NCI-H1105 (cell line): ENCODE measurements at places on chromosomes 12 and 14.

GRCh38 chr12:10562306-10562933, 51.0 kb downstream of the MAGOHB start:
- peak; percentile 31 for DNase-seq

GRCh38 chr14:42407153-42407552, 800.5 kb downstream of the LRFN5 start:
- no peak for DNase-seq

DNA sequence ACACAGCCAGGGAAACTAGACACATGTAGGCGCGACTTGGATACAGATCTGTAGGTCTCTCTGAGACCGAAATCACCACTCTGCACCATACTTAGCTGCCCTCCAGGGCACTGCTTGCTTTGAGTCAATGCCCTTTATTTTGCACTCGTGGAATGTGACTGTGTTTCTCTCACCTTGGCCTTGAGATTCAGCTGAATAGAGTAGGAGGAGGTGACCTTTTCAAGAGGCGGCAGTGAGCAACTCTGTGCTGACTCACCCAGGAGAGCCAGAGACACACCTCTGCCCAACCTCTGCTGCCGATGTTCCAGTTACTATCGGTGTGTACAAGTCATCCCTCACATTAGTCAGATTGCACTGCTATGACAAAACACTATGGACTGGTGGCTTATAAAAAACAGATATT, 583.4 kb downstream of the VRK1 start:
- no peak for DNase-seq

- DNase-seq, result no peak
Observed at GRCh38 chr14:77265561-77266335, 5.3 kb downstream of the NGB start.

DNA sequence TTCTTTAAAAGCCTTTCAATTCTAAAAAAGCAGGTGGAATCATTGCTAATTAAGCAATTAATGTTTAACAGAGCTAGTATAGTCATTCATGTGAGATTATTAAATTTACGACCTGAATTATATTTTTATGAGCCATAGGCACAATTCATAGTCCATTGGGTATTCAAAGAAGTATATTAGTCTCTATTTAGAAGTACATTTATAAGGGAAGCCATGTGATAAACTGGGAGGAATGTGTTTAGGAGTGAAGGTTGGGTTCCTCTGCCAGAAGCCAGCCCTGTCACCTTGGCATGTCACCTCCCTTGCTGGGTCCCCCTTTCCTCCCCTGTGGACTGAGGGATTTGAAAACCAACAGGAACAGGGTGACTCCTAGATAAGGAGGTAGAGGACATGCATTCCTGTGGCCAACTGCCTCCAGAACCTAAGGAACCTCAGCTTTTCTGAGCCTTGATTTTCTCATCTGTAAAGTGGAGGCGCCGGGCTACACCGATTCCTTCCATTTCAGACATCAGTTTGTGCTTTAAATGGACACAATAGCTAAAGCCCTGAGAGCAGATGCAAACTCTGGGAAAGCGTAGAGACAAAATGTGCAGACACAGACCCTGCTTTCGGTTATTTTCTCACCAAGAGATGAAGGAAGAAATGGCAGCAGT, 5.4 kb upstream of the KRT2 start:
- DNase-seq, result peak; percentile 6

- no peak for DNase-seq
Observed at GRCh38 chr14:44341116-44341515, 166.0 kb downstream of the FSCB start.

DNA sequence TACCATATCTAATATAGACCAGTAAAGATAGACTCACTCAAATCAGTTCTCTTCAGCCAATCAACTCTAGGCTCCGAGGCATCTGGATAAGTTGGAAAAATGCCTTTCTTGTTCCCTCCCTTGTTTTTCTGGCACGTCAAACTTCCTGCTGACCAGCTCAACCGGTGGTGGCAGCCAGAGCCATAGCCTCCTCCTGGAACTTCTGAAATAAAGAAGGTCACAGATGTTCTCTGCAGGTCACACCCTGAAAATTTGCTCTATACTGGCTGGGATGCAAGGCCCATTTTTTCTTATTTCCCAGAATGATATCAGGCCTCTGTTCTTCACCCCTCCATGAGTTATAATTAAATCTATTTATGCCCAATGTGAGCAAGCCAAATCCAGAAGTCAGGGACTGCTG, 81.9 kb downstream of the BMP4 start:
- no peak for DNase-seq

DNA sequence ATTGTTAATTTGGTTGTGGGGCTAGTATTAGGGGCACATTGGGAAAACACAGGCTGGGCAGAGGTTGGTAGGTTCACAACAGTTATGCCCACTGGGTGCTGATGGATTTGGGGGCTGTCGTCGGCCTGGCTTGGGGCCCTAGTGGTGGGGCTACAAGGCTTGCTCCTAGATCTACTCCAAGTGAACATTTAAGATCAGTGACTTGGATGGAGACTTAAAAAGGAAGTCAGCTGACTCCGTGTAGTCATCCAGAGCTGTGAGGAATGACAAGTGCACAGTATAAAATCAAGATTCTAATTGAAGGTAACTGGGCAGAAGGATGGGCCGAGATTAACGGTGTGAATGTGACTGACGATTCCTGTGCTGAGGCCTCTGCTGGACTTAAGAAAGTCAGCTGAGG, 12.8 kb upstream of the NR4A1 start:
- no peak for DNase-seq

DNA sequence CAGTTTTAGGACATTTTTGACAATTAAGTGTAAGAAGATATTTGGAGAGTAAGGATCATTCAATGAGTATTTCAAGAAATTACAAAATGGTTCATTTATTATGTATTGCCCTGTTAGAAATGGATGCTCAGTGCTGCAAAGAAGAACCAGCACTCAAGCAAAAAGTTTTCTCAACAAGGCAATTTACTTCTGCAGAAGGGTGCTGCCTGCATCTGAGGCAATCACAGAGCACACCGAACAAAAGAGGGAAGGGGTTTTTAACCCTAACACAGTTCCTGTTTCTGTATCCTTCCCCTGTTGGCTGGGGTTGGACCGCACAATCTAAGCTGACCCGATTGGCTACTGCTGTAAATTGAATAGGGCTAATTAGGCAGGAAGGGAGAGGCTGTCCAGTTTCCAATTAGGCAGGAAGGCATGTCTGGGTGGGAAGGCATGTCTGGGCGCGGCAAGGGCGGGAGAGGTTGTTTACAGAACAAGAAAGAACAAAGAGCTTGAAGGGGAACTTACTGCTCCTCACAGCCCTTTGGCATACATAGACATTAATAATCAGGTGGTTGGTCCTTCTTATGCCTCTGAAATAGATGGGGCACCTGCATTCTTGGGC, 41.4 kb downstream of the SPTSSA start:
- no peak for DNase-seq

- DNase-seq, result no peak
Observed at GRCh38 chr14:94584591-94585280, 3.5 kb downstream of the SERPINA5 start.

DNA sequence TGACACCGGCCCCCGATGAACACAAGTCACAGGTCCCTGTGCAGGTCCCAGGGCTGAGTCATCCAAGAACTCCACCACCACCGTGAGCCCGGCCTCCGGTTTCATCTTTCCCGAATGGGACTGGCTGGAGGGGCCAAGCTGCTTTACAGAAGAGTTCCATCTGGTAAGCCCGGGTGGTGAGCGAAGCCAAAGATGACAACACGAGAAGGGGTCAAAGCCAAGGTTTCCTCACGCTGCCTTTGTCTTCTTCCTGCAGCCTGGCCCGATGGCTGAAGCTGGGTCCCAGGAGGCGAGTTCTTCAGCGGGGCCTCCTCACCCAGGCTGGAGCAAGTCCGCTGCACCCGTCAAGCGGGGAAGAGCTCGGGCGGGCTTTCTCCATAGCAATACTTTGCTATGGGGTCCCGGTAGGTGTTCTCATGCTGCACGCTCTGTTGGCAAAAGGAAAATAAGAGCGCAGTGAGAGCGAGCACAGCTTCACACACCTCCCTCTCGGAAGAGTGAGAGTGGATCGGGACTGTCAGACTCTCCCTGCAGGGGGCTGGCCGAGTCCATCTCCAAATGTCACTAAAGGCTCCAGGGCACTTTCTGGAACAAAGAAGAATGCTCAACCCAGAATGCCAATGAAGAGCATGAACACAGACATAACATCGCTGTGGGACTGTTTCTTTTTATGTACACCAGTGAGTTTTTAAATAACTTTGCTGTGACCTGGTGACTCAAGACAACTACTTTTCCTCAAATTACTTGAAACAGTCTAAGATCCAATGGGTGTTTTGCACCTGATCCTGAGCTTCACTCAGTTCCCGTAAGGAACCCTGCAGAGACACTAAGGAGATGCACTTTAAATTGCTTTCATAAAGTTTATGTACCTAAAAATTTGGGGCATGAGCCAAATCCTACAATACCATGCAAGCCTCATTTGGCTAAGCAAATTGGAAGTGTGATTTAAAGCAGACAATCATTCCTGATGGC, 20.1 kb downstream of the SPRING1 start:
- no peak for DNase-seq

GRCh38 chr14:97688631-97689336, 891.6 kb downstream of the VRK1 start:
- DNase-seq, result no peak

DNA sequence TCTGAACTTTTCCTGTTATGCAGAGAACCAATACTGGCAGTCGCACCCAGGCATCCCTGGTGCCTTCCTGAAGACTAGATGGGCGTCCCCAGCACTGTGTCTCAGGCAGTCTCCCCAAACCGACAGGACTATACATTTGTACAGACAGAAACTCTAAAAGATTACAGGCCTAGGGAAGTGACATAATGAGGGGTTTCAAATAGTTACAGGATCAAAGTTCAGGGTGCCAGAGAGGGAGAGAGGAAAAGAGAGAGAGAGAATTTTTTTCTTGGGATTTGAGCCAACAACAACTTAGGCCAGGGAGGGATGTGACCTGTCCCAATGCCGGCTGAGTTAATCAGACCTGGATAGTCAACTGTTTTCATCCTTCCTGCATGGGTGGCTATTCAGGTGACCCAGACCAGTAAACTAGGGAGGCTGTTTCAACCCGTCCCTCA, 9.3 kb upstream of the GMFB start:
- DNase-seq, result no peak

DNA sequence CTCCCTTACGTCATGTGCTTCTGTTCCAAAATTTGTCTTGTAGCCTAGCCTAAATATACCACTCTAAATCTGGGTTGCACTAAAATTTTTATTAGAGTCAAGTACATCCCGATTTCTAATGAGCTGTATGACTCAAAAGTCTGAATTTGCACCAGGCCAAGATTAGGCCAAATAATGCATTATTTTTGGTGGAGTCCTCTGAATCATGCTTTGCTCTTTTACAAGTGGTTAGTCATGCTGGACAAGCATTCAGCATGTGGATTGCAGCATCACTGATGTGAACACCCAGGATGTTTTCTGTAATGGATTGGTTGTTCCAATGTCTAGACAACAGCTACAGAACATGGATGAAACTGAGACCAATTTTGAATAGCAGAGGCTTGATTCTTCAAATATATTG, 23.7 kb downstream of the HEBP1 start:
- no peak for DNase-seq

GRCh38 chr12:111964935-111965334, 48.0 kb downstream of the TMEM116 start:
- DNase-seq, result no peak

DNA sequence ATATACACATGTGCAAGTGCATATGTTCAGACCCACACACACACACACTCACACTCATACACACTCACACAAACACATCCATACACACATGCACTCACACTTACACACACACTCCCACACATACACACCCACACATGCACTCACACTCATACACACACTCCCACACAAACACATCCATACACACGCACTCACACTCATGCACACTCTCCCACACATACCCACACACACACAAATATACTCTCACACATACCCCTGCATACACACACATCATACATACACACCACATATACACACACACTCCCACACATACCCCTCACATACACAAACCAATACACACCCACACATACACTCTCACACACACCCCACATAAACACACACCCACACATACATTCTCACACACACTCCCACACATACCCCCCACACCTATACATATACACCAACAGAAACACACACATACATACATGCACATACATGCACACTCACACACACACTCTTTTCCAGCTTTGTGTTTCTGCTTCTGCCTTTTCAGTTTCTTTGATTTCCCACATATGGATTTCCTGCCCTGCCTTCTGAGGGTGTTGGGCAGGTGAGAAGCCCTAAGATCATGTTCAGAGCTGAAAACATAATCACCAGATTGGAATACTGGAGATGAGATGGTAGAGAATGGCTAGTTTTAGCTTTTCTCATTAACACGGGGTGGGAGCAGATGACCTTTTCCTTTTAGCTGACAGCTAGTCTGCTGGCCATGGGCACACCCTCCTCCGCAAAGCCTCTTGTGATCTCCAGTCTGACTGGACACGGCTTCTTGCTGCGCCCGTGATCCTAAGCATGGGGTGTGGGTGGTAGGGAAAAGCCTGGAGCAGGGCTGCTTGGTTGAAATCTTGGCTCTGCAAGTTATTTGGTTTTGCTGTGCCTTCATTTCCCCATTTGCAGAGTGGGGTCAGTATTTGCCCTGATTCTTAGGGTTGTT, 214.0 kb downstream of the CHST11 start:
- no peak for DNase-seq

GRCh38 chr14:59199614-59200013, 11.1 kb downstream of the DAAM1 start:
- no peak for DNase-seq

- DNase-seq, result no peak
Observed at GRCh38 chr14:68902357-68902756, 76.7 kb downstream of the ACTN1 start.

- no peak for DNase-seq
Observed at GRCh38 chr12:113476176-113476986, 4.7 kb upstream of the LHX5 start.

GRCh38 chr14:100711493-100711892, 15.2 kb upstream of the DLK1 start:
- no peak for DNase-seq

DNA sequence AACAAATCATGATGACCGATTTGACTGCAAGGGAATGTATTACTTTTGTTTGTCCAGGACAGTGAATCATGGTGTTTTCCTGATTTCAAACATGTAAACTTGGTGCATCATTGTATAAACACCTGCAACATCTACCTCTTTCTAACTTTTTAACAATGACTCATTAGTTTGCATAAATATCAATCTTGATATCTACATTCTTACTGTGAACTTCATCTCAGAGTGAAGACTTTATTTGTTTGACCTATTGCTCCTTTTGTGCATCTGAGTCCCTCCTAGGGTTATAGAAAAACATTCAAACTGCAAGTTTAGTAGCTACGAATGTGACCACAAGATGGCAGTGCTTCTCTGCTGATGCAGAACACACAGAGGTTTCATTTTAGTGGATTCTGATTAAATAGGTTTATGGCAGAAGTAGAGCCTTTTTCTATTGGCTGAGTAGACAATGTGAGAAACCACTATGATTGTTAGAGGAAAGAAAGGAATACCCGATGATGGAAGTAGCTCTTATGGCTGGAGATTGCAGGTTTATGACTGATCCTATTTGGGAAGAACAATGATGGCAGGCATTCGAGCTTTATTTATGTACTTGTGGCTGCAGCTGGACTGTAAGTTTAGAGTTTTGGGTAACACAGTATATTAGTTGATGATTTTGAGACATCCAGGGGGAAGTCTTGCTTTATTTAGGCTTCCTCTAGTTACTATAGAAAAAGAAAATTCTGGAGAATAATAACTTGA, 244.2 kb upstream of the OR4E1 start:
- peak; percentile 35 for DNase-seq
